NCI-H2107 (cell line): ENCODE measurements at places on chromosomes 7 and 10.

- DNase-seq: no peak
Measured at GRCh38 chr10:16184096-16184597, 252.7 kb upstream of the PTER start.

DNA sequence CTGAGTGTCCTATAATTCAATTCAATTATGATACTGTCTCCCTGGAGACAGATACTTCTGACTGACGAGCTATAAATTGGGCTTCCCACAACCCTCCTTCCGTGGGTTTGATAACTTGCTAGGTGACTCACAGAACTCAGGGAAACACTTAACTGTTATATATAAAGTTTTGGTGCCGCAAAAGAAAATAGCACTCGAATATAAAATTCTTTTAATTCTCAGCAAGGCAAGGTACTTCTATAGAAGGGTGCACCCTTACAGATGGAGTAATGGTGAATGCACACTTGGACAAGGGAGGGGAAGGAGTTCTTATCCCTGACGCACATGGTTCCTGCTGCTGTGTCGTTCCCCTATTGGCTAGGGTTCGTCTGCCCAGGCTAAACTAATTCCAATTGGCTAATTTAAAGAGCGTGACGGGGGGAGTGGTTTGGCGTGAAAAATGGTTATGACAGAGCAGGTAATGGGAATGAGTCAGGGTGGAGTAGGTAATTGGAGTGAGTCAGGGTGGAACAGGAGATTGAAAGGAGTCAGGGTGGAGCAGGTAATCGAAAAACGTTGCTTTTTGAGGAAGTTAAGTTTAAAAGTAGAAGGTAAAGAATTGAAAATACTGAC, 20.8 kb upstream of the GHITM start:
- no peak for DNase-seq

- no peak for DNase-seq
Measured at GRCh38 chr10:34627331-34627730, 187.8 kb downstream of the PARD3 start.

- no peak for DNase-seq
Measured at GRCh38 chr7:27213433-27214238, 13.7 kb upstream of the HOXA13 start.

- DNase-seq: peak; percentile 72
Measured at GRCh38 chr10:35271086-35271858, 65.0 kb upstream of the CCNY start.
